ENCODE measurements at places on chromosomes 4 and X.

GRCh38 chrX:22585831-22586230 is 313.1 kb downstream of the CBLL2 start:
- DNase-seq = no peak
- H3K4me3 ChIP-seq = no peak overlapping the region
- no peaks in the 10 kb centered on the region for H3K27me3 ChIP-seq
- no peaks in the 10 kb centered on the region for H3K36me3 ChIP-seq
- H3K27ac ChIP-seq = no peak overlapping the region

DNA sequence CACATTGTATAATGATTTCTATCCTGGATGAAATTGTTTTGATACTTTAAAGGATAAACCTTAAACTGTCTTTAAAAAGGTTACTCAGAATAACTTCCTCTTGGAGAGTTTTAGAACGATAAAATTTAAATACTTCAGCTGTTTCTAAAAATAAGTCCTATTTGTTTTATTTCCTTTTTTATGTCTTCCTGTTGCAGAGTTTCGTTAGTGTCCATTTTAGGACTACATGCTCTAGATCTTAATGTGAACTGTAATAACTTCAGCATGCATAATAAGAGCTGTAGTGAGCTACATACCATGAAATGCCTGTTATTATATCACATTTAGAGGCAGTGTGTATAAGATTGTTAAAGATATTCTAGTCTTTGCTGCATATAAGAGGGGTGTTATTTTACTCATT is 14.6 kb downstream of the ATP10D start:
- H3K27me3 ChIP-seq = no peaks in the 10 kb centered on the region
- H3K4me1 ChIP-seq = no peaks in the 10 kb centered on the region
- no peak overlapping the region for H3K27ac ChIP-seq
- DNase-seq = no peak
- no peak overlapping the region for H3K4me3 ChIP-seq
- no peaks in the 10 kb centered on the region for H3K36me3 ChIP-seq

- H3K36me3 ChIP-seq = no peaks in the 10 kb centered on the region
- no peaks in the 10 kb centered on the region for H3K27me3 ChIP-seq
- no peak overlapping the region for H3K27ac ChIP-seq
- DNase-seq = no peak
Observed at GRCh38 chr4:80592950-80593349, 257.4 kb downstream of the CFAP299 start.

GRCh38 chrX:135973025-135973547 is 702 bp downstream of the MMGT1 start:
- H3K27ac ChIP-seq = peak overlapping the region; percentile 96
- peak overlapping the region; percentile 77 for H3K4me3 ChIP-seq
- H3K4me1 ChIP-seq = peaks cover 13% of the 10 kb centered on the region
- peaks cover 2% of the 10 kb centered on the region for H3K36me3 ChIP-seq

DNA sequence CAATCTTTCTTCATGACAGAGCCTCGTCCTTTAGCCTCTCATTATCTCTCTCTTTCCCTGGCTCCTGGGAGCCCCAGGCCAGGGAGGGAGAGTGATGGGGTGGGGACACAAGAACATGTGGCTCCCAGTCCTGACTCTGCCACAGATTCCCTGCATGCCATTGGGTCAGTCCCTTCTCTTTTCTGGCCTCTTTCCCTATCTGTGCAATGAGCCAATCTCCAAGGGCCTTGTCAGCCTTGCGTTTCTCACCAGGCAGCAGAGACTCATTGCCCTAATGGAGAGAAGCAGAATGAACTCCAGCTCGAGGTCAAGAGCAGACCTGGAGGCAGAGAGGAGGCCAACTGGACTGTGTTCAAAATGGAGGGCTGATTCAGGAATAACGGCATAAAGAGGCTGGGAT is 38.4 kb upstream of the PJA1 start:
- H3K27me3 ChIP-seq = no peaks in the 10 kb centered on the region
- H3K27ac ChIP-seq = no peak overlapping the region
- DNase-seq = no peak
- no peak overlapping the region for H3K4me3 ChIP-seq
- no peaks in the 10 kb centered on the region for H3K36me3 ChIP-seq

DNA sequence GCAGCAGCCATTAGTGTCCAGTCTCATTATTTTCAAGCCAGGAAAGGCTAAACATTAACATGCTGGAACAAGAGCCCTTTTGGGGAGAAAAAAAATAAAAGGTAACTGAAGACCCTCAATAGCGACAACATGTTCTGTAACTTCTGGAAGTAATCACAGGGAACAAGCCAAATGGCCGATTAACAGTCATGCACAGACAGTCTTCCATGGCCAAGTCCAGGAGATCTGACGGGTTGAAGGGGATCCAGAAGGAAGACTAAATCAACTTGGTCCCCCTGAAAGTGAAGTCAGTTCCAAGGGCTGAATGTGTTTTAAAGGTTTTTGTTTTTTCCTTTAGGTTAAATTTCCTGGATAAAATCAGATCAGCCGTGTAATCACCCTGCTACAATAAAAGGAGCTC is 52.5 kb downstream of the LNX1 start:
- H3K27me3 ChIP-seq = no peaks in the 10 kb centered on the region
- DNase-seq = no peak
- peaks cover 19% of the 10 kb centered on the region for H3K4me1 ChIP-seq

DNA sequence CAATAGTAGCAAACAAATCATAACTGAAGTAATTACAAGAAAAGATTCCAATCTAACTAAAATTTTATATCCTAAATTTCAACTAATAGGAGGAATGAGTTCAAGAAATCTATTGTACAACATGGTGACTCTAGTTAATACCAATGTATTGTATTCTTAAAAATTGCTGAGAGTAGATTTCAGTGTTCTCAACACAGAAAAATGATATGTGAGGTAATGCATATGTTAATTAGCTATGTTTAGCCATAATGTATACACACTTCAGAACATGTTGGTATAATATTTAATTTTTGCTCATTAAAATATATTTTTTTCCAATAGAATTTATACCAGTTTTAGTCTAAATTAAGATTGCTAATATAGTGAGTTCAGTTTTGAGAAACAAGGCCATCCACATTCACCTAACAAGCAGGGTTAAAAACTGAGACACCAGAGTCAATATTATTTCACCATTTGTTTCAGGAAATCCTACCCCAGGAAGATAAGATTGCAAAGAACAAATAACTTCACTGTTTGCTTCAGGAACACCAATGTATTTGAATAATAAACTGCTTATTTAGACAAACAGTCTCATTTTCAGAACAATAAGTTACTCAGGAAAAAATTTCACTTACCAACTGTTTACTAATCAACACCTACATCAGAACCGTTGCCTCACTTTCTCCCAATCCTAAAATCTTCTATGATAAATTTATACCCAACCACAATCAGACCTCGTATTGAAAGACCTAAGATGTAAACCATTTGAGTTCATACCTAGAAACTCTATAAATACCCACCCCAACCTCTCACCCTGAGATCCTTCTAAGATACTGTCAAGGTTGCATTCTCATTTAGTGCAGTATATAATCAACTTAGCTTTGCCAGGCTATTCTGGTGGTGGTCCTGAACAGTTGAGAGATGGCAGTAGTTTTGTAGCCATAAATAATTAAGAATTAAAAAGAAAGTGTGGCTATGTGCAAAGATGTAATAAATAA is 132.8 kb downstream of the MAB21L2 start:
- H3K4me3 ChIP-seq = no peak overlapping the region
- no peak overlapping the region for H3K27ac ChIP-seq
- H3K27me3 ChIP-seq = no peaks in the 10 kb centered on the region

DNA sequence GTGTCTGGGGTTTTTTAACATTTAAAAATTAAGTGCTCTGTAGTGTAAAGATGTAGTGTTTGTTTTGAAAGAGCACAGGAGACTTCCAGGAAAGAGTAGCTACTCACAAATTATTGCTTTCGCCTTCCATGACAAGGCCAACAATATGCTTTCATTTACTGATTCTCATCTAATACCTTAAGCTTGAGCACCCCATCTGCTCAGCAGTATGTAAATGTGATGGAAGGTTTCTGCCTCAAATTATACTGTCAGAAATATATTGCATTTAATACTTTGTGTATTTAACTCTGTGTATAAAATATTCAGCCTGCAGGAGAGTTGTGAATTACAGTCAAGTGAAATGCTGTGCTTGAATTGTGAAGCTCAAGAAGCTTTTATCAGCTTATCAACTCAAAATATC is 296.3 kb upstream of the ATOH1 start:
- H3K36me3 ChIP-seq = no peaks in the 10 kb centered on the region
- H3K4me1 ChIP-seq = no peaks in the 10 kb centered on the region
- DNase-seq = no peak
- H3K27me3 ChIP-seq = no peaks in the 10 kb centered on the region
- no peak overlapping the region for H3K27ac ChIP-seq

GRCh38 chr4:110596431-110596830 is 26.4 kb downstream of the PITX2 start:
- no peak overlapping the region for H3K27ac ChIP-seq
- no peak for DNase-seq
- no peaks in the 10 kb centered on the region for H3K4me1 ChIP-seq
- H3K27me3 ChIP-seq = no peaks in the 10 kb centered on the region
- no peak overlapping the region for H3K4me3 ChIP-seq
- no peaks in the 10 kb centered on the region for H3K36me3 ChIP-seq

DNA sequence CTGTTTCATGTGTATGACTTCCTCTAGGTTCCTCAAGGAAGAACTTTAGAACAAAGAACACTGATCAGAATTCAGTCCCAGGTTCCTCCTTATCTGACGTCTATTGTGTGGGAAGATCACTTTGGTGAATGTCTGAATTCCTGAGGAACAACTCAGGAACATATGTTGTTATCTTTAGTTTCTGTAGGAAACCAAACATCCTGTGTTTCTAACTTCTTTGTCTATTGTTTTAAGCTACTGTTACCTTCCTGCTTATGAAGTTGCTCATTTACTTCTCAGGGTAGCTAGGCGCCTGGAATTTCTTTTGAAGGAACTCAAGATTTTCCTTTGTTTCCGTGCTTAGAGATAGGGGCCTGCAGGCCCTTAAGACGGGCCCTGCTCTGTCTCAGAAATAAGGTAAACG is 46.2 kb downstream of the MAGEB5 start:
- H3K4me1 ChIP-seq = no peaks in the 10 kb centered on the region
- no peak for DNase-seq
- no peaks in the 10 kb centered on the region for H3K27me3 ChIP-seq
- no peak overlapping the region for H3K27ac ChIP-seq
- H3K36me3 ChIP-seq = no peaks in the 10 kb centered on the region

DNA sequence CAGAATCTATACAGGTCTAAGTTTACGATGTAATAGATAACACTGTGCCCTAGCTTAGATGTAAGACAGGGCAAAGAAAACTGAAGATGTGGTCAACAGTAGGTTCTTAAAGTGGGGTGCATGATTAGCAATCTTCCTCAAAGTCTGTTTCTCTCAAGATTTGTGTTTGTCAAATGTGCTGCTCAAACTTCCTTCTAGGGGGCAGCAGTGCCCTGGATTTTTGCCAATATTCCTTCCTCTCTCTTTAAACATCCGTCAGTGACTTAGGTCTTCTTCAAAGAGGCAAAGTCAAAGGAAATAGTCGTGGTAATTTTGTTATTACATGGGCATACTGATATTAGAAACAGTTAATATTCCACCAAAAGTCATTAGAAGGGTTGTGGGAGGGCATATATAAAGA is 4.2 kb upstream of the PDHA2 start:
- H3K36me3 ChIP-seq = no peaks in the 10 kb centered on the region
- no peak for DNase-seq
- H3K4me1 ChIP-seq = no peaks in the 10 kb centered on the region
- no peaks in the 10 kb centered on the region for H3K27me3 ChIP-seq
- no peak overlapping the region for H3K27ac ChIP-seq

DNA sequence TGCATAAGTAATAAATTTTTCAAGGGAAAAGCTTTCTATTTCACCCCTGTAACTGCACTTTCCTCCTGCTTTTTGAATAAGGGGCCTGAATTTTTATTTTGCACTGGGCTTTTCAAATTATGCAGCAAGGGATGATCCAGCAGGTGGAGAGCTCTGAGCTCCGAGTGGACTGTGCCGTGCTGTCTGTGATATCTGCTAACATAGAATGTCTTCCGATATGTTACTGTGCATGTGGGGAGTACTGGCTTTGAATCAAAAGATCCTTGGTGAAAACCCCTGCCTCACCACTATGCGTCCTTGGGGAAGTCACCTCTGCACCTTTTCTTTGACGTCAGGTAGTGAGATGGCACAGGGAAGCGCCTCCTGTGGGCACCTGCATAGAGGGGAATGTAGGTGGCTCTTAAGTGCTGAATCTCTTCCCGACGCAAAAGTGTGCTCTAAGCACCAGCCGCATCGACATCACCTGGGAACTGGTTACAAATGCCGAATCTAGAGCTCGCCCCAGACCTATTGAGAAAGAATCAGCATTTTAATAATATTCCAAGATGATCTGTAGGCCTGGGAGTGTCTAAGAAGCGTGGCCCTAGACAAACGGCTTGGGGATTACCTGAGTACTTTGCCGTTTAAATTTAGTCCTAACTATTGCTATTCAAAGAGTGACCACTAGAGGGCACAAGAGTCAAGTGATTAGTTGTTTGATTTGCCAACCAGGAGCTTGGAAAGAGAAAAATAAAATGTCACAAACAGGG is 19.2 kb upstream of the WFS1 start:
- H3K4me3 ChIP-seq = no peak overlapping the region
- no peak overlapping the region for H3K27ac ChIP-seq
- H3K4me1 ChIP-seq = no peaks in the 10 kb centered on the region

- H3K4me3 ChIP-seq = no peak overlapping the region
- no peaks in the 10 kb centered on the region for H3K27me3 ChIP-seq
- DNase-seq = no peak
- H3K36me3 ChIP-seq = no peaks in the 10 kb centered on the region
- no peaks in the 10 kb centered on the region for H3K4me1 ChIP-seq
Observed at GRCh38 chrX:67207912-67208311, 335.9 kb upstream of the AR start.

DNA sequence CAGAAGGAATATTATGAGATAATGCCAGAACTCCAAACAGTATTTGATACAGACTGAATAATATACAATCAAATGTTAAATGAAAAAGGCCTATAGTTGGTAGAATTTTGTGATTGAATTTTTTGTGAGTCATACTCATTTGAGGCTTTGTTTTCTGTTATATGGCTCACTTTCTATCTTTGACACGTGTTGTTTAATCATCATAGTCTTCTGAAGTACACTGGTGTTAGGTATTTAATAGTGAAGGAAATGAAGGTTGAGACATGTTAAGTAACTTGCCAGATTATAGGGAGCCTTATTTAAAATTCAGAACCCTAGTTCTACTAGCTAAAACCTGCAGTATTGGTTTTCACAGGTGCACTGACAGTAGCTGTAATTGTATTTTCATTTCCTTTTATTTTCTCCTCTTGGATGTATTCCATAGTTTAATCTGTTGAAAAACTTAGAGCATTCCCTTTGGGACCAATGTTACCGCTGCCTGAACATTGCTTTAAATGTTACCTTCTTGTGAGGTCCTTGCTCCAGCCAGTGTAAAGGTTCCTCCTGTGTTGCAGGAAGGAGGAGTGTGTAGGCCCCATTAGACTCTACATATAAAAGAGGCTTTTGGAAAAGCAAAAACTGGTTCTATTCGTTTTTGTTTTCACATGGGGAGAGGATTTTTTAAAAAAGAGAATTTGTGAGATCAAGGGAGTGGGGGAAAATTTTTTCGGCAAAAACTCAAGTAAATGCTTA is 224.1 kb downstream of the ARHGAP10 start:
- no peak overlapping the region for H3K27ac ChIP-seq
- H3K36me3 ChIP-seq = peaks cover 9% of the 10 kb centered on the region
- no peaks in the 10 kb centered on the region for H3K4me1 ChIP-seq
- no peak for DNase-seq
- H3K4me3 ChIP-seq = no peak overlapping the region
- no peaks in the 10 kb centered on the region for H3K27me3 ChIP-seq
